ENCODE measurements at places on chromosomes 2 and 18.

DNA sequence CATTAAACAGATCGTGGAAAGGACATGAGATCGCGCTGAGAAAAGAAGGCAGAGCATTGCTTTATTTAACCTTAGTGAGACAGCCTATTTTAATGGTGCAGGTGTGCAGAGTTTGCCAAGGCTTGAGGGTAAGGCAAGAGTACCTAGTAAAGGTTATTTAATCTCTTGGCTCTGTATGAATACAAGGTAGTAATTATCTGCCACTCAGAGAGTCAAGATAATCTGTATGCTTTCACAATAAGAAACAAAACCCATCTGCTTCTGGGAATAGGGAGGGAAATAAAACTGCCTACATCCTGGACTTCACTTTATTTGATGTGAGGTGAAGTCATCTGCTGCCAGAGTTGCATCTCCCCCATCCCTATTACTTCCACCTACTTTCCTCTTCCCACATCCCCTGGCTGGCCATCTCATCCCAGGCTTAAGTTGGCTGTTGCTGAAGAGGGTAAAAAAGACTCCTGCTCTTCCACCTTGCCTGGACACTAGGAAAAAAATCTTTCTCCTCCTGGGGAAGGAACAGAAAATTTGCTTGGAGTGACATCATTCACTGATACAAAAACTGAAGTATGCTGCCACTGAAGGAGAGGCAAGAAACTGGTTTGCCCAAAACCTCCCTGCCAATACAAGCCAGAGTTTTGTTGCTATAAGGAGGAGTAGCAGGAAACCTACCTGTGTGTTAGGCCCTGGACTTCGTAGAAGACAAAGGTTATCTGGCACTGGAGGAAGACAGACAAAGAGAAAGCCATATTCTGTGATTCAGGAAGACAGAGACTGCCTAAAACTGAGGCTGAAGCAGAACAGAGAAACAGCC is 35.8 kb upstream of the ARHGAP25 start:
- no peak for DNase-seq

- DNase-seq = no peak
These were observed 4.5 kb downstream of the NOL4 start for GRCh38 chr18:34220081-34220815.

DNA sequence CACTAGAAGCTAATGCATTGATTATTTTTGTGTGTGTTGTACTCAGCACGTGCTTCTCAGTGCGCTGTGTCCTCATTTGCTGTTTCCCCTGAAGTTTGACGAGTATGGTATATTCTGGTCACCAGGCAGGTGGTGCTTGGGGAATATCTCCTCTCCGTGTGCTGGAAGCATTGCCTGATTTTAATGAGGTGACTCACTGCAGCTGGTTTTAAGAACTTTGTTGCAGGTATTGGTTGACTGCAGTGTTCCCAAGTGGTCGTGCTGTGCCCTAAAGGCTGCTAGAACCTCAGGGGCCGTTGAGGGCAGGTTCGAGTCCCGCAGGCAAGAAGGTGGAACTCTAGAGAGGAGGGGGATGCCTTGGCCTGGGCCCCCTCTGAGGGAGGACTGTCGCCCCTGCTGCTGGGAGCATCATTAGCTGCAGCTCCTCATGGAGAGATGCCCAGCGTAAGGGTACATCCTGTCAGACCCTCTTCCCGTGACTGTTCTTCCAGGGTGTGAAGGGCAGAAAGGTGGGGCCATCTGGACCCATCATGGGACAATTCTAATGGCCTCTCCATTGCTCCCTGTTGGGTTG is 82.6 kb downstream of the AGAP1 start:
- DNase-seq = no peak

- no peak for DNase-seq
These were observed 24.5 kb downstream of the ZEB2 start for GRCh38 chr2:144495227-144496091.

- no peak for DNase-seq
These were observed 23.6 kb downstream of the LRATD1 start for GRCh38 chr2:14656146-14656545.

DNA sequence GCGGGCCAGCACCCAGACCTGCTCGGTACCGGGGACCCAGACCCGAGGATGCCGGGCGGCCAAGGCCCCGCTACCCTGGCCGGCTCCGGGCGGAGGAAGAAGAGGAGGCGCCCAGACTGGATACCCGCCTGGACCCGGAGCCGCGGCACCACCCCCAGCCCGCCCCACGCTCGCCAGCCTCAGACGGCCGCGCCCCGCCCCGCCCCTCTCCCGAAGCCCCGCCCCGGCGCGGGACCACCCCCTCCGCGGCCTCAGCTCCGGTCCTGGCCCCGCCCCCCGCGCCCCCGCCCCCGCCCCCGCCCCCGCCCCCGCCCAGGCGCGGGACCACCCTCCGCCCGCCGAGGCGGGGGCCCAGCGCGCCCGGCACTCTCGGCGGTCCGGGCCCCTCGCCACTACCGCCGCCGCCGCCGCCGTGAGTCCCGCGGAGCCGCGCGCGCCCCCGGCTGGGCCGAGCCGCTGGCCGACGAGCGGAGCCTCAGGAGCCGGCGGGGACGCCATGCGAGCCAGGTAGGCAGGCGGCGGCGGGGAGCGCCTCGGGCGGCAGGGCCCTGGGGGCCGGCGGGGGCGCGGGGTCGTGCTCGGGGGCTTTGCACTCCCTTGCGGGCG is at the start of gene SH3BP4:
TSS of gene SH3BP4 (plus strand) at position 354 of the 606 bp plus-strand sequence. CDS start 82,986 bp downstream, outside the sequence.
- no peak for DNase-seq

DNA sequence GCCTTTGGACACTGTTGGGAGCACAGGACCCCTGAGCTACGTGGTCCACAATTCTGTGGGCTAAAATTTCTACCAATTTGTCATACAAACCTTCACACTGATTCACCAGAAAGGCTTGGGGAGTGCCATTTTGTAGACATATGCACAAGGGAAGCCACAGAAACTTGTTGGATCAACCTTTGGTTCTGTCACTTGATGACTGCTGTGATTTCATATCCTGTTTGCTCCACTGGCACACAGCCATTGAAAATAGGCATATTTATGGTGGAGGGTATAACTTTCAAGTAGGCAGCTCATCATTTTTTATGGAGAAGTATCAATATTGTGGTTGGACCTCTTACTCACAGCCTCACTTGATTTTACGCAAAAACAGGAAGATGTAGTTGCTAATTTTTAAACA is 10.5 kb downstream of the NAPG start:
- DNase-seq = no peak

GRCh38 chr18:74513883-74514205 is 17.7 kb downstream of the CNDP2 start:
- no peak for DNase-seq

GRCh38 chr18:79902640-79903039 is 48.8 kb downstream of the SLC66A2 start:
- DNase-seq = no peak

DNA sequence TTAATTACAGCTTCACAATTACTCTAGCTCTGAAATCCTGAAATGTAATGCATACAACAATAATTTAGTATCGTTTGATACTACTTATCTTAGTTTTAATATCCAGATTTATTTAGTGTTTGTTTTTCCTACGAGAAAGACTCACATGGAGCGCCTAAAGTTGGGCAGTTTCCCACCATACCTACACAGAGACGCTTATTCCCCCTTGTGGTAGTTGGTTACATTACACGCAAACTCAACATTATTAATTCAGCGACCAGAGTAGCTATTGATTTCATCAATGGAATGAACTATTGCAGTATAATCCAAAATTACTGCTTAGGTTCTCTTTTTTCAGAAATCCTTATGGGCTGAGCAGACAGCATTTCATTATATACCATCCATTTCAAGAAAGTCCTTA is 164.0 kb upstream of the REG3G start:
- no peak for DNase-seq

DNA sequence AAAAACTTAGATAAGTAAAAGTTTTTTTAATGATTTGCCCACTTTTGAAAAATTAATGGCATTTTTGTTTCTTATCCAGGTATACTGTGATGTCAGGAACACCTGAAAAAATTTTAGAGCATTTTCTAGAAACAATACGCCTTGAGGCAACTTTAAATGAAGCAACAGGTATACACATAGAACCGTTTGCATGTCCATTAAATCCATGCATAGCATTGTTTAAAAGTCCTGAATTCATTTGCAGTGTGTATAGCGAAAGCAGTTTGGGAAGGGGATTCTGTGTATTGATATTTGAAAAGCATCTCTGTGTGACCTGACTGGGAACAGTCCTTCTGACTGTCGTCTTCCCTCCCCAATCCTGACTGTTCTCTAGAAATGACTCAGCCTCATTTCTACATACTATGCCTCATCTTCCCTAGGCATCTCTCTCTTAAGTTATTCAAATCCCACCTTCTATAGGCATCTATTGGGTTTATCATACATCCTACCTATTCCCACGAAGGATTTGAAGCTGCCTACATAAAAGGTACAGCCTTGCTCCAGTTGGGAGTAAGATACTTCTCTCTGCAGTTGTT is 79.2 kb upstream of the MAP3K20 start:
- no peak for DNase-seq

DNA sequence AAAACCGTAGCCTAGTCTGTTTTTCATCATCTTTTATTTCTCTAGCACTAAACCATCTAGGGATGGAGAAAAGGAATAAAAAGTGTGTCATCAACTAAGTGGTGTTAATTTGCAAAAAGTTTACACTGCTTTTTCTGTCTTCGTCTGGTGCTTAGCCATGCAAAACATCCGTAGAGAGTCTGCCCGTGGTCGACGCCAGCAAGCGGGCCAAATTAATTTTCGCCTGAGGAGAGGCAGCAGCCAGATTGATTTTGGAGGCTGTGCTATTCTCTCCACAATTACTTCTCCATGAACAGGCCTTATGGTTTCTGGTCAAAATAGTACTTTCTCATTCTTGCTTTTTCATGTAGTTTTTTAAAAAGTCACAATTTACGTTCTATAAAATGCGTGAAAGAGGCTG is 46.3 kb downstream of the TNFRSF11A start:
- no peak for DNase-seq

GRCh38 chr2:40144022-40144421 is 307.9 kb downstream of the SLC8A1 start:
- DNase-seq = no peak

DNA sequence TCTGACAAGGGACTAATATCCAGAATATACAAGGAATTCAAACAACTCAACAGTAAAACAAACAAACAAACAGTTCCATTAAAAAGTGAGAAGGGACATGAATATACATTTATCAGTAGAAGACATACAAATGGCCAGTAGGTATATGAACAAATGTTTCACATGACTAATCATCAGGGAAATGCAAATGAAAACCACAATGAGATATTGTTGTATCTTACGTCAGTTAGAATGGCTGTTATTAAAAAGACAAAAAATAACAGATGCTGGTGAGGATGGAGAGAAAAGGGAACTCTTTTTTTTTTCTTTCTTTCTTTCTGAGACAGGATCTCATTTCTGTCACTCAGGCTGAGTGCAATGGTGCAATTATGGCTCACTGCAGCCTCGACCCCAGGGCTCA is 175.5 kb downstream of the CAMKMT start:
- no peak for DNase-seq

- no peak for DNase-seq
These were observed 384.4 kb downstream of the TSN start for GRCh38 chr2:122139739-122140420.

DNA sequence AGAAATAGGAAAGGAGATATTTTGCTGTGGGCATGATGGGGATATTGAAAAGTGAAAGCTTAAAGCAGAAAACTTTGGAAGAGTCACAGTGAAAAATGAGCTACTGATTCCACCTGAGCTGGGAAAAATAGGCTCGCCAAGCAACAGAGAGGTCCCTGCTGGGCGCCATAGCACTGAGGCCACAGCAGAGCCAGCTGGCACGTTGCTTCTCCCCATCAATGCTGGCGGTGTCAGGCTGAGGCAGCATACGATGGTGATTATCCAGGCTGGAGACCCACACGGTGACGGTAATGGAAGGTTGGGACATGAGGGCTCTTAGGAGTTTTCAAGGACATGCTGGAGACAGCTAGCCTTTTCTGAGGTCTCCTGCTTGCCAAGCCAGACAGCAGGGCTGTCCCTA is 25.8 kb upstream of the DTNB start:
- no peak for DNase-seq

- DNase-seq = no peak
These were observed 1.4 kb upstream of the MALT1 start for GRCh38 chr18:58669731-58670378.

- DNase-seq = peak; percentile 10
These were observed 1.8 kb upstream of the ALK start for GRCh38 chr2:29923110-29923721.

DNA sequence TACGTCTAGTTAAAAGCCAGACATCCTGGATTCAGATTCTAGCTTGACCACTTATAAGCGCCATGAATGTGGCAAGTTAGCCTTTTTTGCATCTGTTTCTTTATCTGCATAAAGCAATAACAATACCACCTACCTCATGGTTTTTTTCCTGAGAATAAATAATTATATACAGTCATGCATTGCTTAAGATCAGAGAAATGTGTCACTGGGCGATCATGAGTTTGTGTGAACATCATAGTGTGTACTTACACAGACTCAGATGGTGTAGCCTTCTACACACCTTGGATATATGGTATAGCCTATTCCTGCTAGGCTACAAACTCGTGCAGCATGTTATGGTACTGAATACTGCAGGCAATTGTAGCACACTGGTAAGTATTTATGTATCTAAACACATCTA is 84.7 kb upstream of the PELI1 start:
- no peak for DNase-seq

DNA sequence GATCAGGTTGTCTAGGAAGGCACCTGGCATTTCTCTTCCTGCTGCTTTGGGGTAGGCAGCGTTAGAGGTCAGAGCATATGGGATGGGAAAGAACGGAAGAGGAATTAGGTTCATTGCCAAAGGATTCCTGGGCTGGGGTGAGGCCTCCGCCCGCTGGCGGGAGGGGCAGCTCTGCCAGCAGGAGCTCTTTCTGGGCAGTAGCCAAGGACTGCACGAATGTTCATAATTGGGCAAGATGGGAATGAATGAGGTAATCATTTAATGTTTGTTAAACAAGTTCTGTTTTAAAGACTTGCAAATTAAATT is 253.9 kb downstream of the AGAP1 start:
- no peak for DNase-seq

GRCh38 chr18:12254820-12255511 is 805 bp downstream of the CIDEA start:
- no peak for DNase-seq

GRCh38 chr18:58608216-58608615 is 20.7 kb downstream of the ALPK2 start:
- no peak for DNase-seq

DNA sequence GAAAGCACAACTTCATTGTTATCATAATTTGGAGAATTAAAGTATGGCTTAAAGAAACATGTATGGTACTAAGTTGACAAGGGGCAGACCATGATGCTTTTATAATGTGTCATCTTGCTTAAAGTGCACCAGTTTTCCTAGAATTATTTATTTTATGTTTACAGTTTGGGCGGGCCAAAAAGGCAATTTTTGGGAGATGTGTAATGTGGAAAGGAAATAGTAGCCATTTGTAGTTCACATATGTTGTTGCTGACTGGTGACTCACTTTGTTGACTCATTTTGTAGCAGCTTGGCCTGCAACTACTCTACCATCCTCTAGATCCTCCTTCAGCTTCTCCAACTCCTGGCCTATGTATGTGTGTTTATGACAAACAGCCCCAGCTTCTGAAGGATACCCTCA is 7.7 kb downstream of the ZSCAN30 start:
- DNase-seq = no peak

GRCh38 chr2:172953970-172954852 is 121.4 kb upstream of the MAP3K20 start:
- no peak for DNase-seq

- no peak for DNase-seq
These were observed 612.6 kb upstream of the ACVR2A start for GRCh38 chr2:147232225-147232669.
